ENCODE measurements at places on chromosomes 12 and 14.
A peak's percentile ranks its signal among the peaks of the same experiment; 100 is the strongest.

- DNase-seq: peak; percentile 40
These were observed 50.8 kb downstream of the RPS6KA5 start for GRCh38 chr14:91009501-91010152.

GRCh38 chr12:127550271-127550670 is 716.7 kb upstream of the TMEM132C start:
- no peak for DNase-seq

DNA sequence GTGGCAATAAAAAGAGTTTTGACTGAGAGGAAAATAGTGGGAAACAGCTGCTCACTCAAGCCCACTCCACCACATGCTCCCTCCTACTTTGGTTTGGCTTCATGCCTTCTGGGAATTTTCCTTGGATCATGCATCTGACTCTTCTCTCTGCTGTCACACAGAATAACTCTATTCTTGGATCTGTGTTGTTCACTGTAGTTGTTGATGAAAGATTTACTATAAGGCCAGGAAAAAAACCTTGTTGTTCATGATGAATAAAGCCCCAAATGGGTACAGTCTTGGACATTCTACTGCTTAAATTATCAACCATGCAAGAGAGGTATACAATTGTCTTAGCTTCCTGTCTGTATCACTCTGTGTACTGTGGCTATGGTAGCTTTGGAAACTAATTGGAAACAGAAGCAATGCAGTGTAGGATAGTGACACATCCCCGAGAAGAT is 70.5 kb downstream of the TMX1 start:
- DNase-seq: no peak

GRCh38 chr14:68109132-68109900 is 289.7 kb downstream of the RAD51B start:
- no peak for DNase-seq

DNA sequence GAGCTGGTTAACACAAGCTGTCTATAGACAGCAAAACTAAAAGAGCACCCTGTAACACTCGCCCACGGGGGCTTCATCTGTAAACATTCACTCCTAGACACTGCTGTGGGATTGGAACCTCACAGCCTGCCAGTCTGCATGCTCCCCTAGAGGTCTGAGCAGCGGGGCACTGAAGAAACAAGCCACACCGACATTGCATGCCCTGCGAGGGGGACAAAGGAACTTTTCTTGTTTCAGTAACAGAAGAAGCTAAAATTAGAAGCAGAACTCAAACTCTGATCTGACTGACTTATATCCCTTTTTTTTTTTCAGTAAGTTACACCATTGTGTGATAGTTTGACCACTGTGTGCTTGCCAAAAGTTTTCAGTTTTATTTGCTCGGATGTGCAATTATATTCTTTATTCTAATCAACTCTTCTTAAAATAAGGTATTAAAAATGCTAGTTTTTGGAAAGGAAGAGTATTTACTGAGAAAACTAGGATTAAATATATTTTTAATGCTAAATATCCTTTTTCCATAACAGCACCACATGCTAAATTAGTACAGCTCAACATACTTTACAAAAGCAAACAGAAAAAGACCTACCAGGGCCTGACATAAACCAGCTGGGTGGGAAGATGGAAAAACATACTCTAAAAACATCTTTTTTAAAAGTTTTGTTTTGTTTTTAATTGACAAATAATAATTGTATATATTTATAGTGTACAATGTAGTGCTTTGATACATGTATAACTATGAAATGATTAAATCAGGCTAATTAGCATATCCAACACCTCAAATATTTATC is 100.2 kb downstream of the EPS8 start:
- DNase-seq: no peak

GRCh38 chr14:88326352-88327103 is 3.5 kb upstream of the KCNK10 start:
- no peak for DNase-seq

DNA sequence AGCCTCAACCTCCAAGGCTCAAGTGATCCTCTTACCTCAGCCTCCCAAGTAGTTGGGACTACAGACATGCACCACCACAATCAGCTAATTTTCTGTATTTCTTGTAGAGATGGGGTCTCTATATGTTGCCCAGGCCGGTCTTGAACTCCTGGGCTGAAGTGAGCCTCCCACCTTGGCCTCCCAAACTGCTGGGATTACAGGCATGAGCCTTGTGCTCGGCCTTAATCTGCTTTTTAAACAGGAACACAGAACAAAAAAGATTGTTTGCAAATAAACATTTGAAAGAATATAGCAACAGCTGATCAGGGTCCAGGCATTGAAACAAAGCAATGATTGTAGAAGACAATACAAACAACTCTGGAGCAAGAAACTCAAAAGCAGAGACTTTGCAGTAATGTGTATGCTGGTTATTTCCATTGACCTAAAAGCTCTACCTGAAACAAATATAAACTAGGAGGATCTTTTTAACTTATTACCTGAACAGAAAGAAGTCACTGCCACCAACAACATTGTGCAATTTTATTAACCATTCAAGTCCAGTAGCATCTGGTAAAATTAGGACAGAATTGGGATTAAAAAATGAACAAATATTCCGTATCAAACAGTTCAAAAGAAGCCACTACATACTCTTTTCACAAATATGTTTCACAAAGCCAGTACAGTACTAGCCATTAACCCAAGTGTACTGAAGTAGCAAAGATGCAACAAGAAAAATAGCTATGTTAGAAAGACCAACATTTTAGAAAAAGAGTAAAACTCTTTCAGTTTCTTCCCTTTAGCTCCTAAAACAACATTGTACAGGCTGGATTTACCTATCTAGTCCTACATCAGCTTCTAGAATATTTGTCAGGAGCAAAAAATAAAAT is 14.2 kb downstream of the AMN1 start:
- DNase-seq: no peak

GRCh38 chr14:22474730-22475351 is 114.2 kb downstream of the DAD1 start:
- no peak for DNase-seq

- no peak for DNase-seq
These were observed 112.5 kb upstream of the MED13L start for GRCh38 chr12:116389990-116390389.

GRCh38 chr12:80142640-80143039 is 43.3 kb downstream of the OTOGL start:
- no peak for DNase-seq

DNA sequence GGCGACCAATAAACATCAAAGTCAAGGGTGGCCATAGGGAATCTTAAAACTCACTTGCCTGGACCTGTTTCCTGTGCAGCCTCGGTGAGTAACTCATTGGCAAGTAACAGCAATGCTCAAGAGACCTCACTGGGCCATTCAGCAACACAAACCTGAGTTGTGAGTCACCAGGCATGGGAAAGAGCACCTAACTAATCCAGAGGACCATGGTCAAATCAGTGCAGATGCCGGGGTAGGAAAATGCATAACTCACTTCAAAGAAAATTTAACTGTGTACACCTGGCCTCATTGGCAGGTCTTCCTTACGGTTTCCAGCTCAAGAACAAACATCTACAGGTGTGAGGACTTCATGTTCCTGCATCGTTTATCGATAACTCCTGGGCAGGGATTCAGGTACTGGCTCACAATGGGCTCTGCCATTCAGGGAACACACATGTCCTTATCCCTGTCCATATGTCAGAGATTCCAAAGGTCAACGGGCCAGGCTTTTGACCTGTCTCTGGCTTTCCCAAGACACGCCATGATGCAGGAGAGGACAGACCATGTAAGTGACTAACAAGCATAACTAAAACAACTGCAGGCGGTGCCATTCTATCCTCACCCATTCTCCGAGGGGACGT is 211.8 kb downstream of the ANO2 start:
- DNase-seq: no peak

- no peak for DNase-seq
These were observed 32.2 kb downstream of the MIA2 start for GRCh38 chr14:39265806-39266524.

GRCh38 chr12:15256761-15257160 is 35.5 kb upstream of the RERG start:
- no peak for DNase-seq

DNA sequence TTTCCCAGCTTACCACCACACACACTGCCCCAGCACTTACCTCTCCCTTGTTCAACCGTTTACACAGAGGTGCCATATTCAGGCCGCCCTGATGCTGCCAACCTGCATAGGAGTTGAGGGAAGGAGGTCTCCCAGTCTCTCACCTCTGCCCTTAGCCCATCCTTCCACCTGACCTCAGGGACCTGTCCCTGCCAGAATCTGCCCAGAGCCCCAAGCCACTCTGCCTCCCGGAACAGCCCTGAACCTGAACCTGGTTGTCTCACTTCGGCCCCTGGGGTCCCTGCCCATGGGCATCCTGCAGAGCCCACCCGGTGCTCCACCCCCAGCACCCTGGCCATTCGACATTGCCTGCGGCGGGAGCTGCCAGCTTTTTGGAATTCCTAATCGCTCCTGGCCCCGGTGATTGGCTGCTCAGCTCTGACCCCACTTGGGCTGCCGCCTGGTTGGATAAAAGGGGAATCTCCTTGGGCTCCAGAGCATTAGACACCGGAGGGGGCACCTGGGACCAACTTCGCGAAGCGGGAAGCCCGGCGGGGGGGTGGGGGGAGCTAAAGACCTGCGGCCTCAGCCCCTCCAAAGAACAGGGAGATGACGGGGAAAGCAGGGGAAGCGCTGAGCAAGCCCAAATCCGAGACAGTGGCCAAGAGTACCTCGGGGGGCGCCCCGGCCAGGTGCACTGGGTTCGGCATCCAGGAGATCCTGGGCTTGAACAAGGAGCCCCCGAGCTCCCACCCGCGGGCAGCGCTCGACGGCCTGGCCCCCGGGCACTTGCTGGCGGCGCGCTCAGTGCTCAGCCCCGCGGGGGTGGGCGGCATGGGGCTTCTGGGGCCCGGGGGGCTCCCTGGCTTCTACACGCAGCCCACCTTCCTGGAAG is at the start of gene VSX2:
Gene VSX2 (plus strand): TSS at position 476 of the 874 bp plus-strand sequence. CDS start 113 bp downstream, at position 589.
- DNase-seq: no peak

GRCh38 chr12:94290353-94290752 is 142.0 kb downstream of the PLXNC1 start:
- no peak for DNase-seq

DNA sequence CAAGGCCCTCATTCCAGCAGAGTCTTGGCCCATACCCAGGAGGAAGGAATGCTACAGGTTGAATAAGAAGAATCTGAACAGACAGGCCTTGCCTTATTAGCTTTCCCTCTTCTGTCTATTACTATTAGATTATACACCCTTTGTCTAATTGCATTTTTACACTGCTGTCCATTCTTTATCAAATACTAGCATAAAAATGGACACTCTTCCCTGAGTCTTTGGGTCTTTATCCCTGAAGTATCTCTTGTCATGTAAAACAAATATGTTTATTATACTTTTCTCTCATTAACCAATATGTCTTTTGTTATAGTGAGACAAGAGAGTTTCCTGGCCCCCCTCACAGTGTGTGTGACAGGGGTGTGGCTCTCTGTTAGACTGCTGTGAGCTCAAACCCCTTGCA is 897.4 kb upstream of the SEL1L start:
- DNase-seq: no peak

GRCh38 chr12:122491991-122492390 is 8.7 kb downstream of the ZCCHC8 start:
- no peak for DNase-seq

GRCh38 chr12:98645572-98646067 is 530 bp downstream of the APAF1 start:
- no peak for DNase-seq

DNA sequence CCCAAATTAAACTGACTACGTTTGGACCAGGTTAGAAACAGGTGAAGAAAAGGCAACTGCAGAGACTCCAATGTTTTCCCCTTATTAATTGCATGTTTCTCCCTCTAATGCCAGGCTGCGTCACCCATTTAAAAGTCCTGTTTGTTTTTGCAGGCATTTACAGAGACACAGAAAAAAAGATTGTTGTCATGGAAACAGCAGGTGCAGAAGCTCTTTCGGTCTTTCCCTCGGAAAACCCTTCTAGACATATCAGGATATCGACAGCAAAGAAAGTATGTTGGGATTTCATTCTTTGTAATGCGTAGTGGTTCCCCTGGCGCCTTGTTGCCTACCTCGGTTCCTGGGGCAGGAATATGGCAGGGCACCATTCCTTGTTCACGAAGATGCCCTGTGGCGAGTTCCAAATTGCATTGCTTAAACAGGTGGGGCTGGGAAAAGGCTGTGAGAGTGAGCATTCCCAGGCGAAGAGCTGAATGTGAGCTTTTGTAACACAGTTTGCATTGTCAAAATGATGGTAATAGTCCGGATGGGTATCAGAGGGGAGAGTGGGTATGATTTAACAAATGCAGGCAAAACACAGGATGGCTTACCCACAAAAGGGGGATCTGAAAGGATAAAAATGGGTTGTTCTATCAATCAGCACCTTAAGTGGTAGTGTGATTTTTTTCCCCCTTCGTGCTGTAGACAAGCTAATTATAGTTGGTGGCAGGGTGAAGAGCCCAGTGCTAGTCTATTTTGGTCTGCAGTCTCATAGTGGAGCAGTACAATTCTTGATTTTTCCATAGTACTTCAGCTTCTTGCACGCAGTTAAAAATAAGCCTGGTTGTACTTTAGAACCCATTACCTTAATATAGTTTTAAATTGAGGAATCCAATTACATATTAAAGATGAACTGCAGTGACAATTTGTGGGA is 132.4 kb downstream of the GCH1 start:
- DNase-seq: no peak

- no peak for DNase-seq
These were observed 8.2 kb downstream of the WBP11 start for GRCh38 chr12:14795028-14795448.

DNA sequence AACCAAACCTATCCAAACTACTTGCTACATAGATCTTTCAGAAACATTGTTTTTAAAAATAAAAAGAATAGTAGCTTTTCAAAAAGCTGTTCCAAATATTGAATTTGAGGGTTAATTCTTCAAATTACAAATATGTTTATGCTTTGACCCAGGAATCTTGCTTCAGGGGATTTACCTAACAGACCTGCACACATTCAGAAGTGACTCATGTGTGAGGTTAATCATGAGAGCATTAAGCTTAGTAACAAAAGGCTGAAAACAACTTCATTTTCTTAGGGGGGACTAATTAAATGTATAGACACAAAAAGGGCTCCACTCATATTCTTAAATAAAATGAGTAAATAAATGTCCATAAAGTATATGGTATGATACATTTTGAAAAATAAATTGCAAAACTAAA is 672.4 kb upstream of the FLRT2 start:
- DNase-seq: no peak

- DNase-seq: no peak
These were observed 19.7 kb downstream of the SLC35E3 start for GRCh38 chr12:68765696-68766095.

DNA sequence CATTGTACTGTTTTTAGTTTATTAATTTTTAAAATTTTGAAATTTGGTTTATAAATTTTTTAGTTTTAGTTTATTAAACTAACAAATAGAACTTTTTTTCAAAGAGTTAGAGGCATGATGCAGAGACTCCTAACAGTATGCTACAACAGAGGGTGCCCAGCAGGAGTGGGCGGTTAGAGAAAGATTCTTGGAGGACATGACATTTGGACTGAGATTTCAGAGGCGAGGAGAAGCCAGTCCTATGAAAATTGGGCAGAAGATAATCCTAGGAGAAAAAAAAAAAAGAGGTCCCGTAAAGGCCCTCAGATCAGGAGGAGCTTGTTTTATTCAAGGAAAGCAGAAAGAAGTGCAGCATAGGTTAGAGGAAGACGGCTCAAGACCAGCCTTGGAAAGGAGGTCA is 21.7 kb downstream of the KCNK10 start:
- no peak for DNase-seq

- DNase-seq: peak; percentile 28
These were observed 51.1 kb upstream of the CRACR2A start for GRCh38 chr12:3803865-3804472.
